ENCODE measurements at places on chromosomes 7 and 10.

DNA sequence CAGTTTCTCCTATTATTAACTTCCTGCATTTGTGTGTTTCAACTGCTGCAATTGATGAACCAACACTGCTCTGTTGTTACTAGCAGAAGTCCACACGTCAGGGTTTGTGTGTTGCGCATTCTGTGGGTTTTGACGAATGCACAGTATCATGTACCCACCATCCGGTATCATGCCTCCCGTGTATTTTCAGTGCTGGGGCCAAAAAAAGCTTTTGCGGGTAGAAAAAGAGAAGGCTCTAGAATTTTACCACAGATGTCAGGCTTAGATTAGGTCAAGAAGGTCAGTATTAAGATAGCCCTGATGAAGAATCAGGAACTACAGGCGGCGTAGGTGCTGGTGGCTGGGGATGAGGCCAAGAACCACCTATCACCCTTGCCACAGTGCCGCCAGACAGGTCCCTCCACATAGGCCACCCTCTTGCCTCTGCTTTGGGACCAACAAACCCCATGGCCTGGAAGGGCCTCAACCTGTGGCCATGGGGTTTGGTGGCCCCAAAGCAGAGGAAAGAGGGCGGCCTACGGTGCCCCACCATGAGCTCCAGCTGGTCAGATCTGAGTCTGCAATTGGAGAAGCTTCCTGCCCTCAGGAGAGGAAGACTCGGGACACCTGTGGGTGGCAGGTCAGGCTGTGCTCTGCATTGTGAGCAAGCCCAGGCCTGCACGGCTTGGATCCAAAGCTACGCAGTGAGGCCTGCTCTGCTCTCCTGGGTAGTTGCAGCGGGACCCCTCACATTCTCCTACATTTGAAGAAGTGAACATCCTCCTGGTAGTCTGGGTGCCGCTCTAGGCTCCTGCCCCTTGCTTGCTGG is 71.9 kb downstream of the MKI67 start:
- no peak for DNase-seq

- no peak for DNase-seq
These were observed 10.9 kb downstream of the MMRN2 start for GRCh38 chr10:86946213-86947155.

DNA sequence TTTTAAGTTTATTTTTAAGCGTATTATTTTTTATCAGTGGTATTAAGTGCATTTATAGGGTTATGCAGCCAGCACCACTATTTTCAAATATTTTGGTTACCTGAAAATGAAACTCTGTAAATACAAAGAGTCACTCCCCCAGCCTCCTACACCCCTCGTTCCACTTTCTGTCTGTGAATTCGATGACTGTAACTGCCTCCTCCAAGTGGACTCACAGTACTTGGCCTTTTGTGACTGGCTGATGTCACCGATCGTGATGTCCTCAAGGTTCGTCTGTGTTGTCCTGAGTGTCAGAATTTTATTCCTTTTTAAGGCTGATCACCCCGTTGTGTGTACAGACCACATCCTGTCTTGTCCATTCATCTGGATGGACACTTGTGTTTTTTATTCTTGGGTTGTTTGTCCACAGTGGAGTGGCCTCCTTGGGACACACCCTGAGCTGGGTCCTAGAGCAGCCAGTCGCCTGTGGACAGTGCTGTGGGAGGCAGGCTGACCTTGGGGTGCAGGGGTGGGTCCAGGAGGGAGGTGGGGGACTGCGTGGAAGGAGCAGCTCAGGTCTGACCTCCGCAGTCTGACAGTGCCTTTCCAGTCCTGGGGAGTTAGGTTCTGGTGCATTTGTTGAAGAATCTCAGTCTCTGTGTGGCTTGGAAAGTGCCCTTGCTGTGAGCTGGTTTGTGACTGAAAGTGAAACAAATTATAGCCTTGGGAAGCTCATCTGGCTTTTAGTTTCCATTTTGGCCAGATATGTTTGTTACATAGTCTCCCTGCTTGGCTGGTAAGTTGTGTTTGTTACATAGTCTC is 6.9 kb downstream of the MTG1 start:
- DNase-seq = no peak

GRCh38 chr7:78254726-78255055 is 456.1 kb downstream of the PHTF2 start:
- no peak for DNase-seq

DNA sequence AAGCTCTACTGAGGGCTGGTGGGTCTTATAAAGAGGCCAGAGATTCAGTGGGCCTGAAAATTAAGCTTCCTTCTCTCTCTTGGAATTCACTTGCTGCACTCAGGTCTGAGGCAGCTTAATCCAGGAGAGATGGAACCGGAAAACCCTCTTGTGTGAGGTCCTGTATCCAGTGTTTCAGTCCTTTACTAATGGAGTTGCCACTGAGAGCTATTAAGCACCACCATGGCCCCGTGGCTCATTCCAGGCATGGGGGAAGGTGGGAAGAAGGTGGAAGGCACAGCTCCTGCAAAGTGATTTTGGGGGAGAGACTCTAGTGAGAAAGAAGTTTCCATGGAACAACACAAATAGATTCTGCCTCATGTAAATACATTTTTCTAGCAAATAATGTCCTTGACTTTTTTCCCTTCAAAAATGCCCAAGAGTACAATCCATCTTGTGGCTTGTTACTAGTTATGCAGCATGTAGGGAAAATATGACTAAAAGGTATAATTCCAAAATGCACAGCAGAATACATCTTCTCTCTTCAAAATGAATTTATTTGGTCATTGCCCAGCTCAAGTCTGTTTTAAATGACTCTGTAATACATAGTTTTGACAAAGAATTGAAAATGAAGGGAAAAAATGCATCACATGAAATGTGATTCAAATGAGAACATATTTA is 46.7 kb upstream of the FOXI2 start:
- no peak for DNase-seq

- DNase-seq = no peak
These were observed 181.0 kb downstream of the LRRC4 start for GRCh38 chr7:127850195-127850594.

DNA sequence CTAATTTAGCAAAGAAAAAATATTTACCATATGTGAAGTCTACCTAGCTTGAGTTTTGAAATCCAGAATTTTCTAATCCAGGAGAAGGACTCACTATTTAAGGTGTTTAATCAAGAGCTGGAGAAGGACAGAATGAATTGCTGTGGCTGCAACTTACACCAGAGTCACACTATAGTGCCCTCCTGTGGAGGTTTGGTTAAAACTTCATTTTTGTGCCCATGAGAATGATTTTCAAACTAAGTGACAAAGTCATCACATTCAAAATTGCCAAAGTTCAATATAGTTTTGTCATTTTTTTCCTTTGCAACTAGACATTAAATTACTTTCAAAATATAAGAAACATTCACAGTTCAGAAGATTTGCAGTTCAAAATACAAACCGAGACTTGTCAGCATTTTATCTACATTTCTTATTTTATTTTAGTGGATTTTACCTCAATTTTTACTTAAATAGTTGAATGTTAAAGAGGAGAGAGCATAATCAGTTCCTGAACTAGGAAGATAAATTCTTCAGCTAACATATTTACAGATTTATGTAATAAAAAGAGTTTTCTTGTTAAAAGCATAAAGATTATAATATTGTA is 70.7 kb downstream of the CABCOCO1 start:
- DNase-seq = no peak

GRCh38 chr7:19783541-19783940 is 10.1 kb upstream of the TMEM196 start:
- no peak for DNase-seq

GRCh38 chr7:93055543-93056107 is 62.2 kb downstream of the SAMD9 start:
- DNase-seq = no peak

DNA sequence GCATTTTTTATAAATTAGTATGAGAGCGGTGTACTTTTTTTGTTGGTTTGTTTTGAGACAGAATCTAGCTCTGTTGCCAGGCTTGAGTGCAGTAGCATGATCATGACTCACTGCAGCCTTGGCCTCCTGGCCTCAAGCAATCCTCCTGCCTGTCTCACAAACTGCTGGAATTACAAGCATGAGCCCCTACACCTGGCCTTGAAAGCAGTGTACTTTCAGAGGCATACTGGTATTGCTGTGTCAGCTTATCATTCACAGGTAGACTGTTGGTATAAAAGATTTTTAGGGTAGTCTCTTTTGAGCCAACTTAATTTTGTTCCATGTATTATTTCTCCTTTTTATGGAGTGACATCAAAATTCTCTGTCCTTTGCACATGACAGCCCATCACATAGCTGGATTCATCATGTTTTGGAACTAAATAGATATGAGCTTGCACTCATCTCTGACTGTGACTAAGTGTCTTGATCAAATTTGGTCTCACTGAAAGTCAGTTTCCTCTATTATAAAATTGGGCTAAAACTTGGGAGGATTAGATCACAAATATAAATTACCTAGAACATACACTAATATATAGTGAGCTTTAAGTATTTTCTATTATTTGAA is 12.4 kb downstream of the GNAT3 start:
- DNase-seq = no peak

DNA sequence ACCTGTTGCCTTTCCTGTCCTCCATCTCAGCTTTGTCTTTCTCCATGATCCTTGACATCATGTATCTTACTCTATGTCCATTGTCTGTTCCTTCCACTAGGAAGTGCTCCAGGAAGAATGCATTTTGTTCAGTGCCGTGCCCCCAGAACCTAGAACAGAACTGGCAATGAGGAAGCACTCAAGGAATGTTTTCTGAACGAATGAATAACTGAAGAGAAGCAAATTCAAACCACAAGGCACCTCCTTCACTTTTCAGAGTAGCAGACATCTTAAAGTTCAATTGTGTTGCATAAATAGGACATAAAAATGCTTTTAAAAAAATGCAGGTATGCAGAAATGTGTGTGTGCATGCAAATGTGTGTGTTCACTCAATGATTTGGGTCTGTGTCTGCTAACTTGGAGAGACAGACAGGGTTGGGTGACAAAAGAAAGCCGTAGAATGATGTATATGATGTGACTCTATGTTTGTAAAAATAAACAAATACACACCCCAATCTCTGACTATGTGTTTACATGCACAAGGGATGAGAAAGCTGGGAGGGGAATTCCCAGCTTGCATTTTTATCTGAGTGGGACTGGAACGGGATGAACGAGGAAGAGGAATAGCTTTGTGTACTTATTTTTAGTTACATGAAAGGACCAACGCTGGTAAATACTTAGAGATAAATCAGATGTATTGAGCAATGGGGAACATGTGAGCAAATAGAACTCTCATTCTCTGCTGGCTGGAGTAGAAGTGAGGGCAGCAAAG is 237.7 kb downstream of the FANK1 start:
- no peak for DNase-seq

DNA sequence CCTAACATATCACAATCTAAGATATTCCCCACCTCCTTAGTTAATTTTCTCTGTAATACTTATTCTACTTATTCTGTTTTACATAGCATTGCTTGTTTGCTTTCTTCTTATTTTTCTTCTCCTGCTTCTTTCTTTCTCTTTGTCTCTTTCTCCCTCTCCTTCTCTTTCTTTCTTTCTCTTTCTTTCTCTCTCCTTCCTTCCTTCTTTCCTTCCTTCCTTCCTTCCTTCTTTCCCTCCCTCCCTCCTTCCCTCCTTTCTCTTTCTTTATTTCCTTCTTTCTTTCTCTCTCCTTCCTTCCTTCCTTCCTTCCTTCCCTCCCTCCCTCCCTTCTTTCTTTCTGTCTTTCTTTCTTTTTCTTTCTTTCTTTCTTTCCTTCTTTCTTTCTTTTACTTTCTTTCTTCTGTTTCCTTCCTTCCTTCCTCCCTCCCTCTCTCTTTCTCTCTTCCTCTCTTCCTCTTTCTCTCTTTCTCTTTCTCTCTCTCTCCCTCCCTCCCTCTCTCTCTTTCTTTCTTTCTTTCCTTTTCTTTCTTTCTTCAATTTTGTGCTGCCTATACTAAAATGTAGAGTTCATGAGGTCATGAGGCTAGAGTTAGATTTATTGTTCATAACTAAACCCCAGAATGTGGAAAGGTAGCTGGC is 445.4 kb downstream of the GATA3 start:
- no peak for DNase-seq

DNA sequence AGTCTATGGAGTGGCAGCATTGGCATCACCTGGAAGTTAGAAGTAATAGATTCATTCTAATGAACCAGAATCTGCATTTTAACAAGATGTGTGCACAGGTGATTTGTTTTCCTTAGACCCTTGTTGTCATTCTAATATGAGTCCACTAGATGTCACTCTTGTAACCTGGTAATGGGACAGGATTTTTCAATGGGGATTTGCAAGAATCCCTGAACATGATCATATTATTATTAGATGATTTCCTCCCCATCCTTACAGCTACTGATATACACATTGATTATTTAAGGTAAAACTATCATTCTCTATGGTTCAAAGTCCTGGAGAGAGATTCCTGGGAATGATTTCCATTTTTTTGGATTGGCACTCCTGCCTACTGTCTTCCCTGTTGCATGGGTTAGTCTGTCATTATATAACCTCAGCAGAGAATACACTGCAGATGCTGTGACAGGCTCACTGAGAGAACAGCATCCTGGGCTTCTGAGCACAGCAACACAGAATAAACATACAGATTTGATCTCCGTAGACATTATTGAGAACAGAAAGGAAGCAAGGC is 194.9 kb downstream of the SUGCT start:
- no peak for DNase-seq

- DNase-seq = peak; percentile 18
These were observed 76.4 kb downstream of the MAP3K8 start for GRCh38 chr10:30510184-30510931.

- DNase-seq = no peak
These were observed 457.3 kb downstream of the ETV1 start for GRCh38 chr7:13532028-13532753.

DNA sequence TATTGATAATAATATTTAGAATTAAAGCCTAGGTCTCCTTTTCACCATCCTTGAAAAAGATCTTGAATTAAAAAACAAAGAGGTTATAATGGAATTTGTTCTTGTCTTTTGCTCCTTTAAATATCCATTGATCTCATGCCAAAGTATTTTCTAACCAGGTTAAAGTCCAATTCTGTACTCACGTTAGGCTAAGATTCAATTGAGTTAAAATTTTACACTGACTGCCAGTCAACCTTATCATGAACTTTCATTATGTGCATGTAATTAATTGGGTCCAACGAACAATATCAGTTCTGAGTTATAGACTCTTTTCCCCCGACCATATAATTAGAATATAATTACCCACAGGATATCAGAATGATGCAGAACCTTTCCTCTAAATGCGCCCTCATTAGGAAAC is 266.6 kb downstream of the DGKB start:
- no peak for DNase-seq

GRCh38 chr10:92822964-92823363 is 25.4 kb upstream of the EXOC6 start:
- no peak for DNase-seq

GRCh38 chr10:15316871-15317464 is 54.1 kb downstream of the FAM171A1 start:
- no peak for DNase-seq

DNA sequence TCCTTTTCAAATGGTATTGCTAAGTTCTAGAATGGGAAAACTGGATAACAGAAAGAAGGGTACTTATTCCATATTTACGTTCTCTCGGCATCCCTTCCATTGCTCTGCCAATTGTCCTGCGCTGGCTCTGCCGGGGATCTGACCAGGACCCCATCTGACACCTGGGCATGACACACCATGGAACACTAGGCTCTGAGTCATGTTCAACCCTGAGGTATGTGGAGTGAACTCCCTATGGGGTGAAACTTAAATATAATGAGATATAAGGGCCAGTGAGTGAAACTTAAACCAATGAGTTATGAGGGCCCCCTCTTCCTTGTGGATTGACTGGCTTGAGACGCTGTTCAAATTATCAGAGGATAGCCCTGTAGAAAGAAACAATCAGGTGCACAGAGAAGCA is 55.1 kb upstream of the ZEB1 start:
- no peak for DNase-seq

GRCh38 chr7:13414661-13415107 is 574.8 kb downstream of the ETV1 start:
- DNase-seq = no peak
